ENCODE measurements at places on chromosomes 12 and 14.

- peak; percentile 79 for DNase-seq
Observed at GRCh38 chr12:117874842-117875434, 93.9 kb downstream of the KSR2 start.

- no peak for DNase-seq
Observed at GRCh38 chr12:4287325-4288211, 14.0 kb downstream of the CCND2 start.

GRCh38 chr14:89493877-89494634 lies 77.0 kb upstream of the FOXN3 start:
- no peak for DNase-seq

DNA sequence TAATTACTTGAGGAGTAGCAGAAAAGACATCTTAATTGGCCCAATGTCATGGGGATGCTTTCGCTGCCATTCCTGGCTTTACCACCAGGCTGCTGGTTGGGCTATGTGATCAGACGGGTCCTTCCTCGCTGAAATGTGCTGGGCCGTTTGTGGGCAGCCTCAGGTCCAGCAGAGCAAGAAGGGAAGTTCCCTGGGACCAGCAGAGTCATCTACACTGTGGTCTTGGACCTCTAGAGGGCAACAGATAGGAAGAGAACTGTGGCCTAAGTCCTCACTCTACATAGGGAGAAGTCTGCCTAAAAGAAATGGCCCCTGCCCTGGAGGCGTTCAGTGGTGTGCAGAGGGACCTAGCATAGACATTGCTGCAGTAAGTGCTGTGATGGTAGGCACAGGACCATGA lies 10.9 kb downstream of the EVL start:
- DNase-seq = no peak

GRCh38 chr12:69896653-69897381 lies 71.8 kb downstream of the MYRFL start:
- DNase-seq = no peak

DNA sequence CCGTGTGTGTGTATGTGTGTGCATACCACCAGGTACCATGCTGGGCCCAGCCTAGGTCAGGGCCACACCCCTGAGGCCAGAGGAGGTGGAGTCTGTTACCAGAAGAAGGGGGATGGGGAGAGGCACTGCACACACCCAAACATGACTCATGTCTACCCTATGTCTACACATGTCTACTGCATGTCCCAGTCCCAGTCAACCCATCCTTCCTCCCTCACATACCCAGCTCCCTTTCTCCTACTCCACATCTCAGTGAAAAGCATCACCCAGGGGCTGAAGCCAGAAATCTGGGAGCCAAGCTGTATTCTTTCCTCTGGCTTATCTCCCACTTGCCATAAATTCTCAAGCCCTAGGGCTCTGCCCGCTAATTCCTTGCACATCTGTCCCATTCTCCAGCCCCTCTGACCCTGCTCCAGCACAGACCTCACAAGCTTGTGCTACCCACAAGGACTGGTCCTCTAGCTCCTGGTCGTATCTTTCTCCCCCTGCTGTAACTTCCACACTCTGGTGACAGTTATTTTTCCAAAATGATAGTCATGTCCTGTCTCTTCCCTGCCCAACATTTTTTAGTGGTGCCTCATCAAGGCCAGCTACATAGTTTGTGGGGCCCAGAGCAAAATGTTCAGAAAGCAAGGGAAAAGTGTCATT lies 18.0 kb upstream of the APPL2 start:
- peak; percentile 77 for DNase-seq

DNA sequence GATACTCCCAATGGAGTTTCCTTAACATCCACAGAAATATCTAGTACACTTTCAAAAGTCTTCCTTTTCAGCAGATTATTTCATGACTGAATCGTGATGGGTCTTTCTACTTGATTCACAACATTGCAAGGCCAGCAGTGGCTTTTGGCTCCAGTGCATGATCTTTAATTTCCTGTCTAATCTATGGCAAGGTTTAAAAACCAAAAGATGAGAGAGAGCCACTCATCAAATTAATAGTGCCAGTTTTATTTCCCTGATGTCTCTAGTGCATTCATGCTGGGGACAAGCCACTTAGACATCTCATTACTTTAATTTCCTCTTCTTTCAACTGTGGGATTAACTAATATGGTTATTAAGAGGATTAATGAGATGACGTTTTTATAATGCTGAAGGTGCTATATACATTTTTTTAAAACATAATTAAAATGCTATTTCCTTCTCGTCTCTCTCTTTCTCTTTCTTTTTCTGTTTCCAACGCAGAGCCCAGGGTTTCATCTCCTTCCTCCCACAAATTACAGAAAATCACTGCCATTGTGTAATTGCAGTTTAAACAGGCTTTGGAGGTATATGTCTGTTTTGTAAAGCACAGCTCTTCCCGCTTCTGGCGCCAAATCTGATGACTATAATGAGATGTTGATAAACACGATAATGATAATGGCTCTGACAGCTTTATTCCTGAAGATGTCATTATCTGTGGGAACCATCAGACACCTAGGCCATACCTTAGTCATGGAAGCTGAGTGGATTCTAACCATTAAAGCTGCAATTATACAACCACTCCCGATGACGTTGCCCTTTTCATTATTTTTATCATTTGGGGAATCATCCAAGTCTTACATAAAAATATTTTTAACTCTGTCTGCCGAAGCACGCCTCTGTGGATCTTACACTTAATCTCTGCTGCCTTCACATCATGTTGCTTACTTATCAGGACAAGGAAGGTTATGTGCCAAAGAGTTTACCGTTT lies 103.1 kb upstream of the PPM1H start:
- DNase-seq = no peak

- DNase-seq = no peak
Observed at GRCh38 chr14:63764620-63765139, 36.8 kb upstream of the SGPP1 start.

GRCh38 chr14:99420711-99421110 lies 59.9 kb downstream of the SETD3 start:
- DNase-seq = no peak

- peak; percentile 88 for DNase-seq
Observed at GRCh38 chr14:33350366-33350990, 411.8 kb downstream of the NPAS3 start.

DNA sequence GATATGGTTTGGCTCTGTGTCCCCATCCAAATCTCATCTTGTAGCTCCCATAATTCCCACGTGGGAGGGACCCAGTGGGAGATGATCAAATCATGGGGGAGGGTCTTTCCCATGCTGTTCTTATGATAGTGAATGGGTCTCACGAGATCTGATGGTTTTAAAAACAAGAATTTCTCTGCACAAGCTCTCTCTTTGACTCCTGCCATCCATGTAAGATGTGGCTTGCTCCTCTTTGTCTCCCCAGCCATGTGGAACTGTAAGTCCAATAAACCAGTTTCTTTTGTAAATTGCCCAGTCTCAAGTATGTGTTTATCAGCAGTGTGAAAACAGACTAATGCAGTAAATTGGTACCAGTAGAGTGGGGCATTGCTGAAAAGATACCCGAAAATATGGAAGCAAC lies 146.2 kb downstream of the DPF3 start:
- no peak for DNase-seq

- no peak for DNase-seq
Observed at GRCh38 chr12:132388379-132389015, 59.1 kb upstream of the GALNT9 start.

DNA sequence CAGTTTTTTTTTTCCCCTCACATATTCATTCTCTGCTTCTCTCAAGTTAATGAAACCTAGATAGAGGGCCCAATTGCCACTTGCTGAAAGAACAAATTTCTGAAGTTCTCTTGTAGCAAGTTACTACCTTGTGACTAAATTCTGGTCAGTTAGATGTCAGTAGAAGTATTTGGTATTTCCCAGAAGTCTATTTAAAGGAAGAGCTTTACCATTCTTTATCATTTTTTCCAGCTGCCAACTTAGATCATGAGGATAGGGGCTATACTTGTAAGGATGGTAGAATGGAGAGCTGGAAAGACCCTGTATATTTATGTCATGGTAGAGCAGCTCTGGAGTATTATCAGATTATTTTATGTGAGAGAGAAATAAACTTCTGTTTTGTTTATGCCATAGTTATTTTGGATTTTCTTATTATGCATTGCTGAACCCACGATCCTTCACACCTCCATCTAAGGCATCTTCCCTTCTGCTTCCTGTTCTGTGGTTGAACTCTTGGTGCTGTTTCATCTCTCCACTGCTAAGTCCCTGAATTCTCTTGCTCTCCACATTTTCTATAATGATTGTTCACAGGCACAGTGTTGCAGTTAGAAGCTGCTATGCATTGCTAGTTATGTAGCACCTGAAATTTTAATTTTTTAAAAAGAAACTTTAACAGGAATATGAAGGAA lies 25.9 kb downstream of the FUT8 start:
- DNase-seq = no peak

DNA sequence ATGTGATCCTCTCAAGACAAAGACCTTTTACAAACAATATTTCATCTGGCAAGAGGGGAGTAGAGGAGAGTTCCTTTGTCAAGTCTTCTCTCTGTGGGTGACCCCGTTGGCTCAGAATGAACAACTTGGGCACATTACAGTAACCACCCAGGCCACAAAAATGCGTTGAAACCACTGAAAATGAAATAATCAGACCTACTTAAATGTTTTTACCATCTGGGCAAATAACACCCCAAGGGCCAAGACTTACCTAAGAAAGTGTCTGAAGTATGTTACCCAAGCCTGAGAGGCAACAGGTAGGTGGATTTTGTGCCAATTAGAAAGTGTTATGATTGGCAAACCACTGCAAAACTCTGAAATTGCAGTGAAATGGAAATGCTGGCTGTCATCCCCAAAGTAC lies 1.3 kb downstream of the TC2N start:
- DNase-seq = no peak

GRCh38 chr12:12156116-12156515 lies 85.4 kb downstream of the BCL2L14 start:
- DNase-seq = no peak

DNA sequence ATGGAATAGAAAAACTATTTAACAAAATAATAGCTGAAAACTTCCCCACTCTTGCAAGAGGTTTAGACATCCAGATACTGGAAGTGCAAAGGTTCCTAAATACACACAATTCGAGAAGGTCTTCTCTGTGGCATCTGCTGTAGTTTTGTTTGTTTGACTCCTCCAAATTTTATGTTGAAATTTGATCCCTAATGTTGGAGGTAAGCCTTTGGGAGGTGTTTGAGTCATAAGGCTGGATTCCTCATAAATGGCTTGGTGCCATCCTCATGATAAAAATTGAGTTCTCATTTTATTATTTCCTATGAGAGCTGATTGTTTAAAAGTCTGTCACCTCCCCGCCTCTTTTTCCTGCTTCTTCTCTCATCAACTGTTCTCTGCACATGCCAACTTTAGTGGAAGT lies 182.7 kb downstream of the MYRFL start:
- DNase-seq = no peak

DNA sequence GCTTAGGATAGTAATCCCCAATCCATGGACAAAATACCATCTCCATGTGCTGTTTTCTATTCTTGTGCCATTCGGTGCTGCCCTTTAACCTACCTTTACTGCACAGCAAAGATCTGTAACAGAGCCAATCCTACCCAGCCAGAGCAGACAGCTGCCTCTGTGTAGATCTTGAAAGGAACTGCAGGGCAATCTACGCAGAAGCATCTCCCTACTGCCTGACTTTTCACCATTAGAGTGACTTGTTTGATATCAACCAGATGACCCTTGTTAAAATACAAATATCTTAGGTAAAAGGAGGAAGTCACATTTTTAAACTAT lies 33.9 kb upstream of the PPM1A start:
- peak; percentile 41 for DNase-seq

GRCh38 chr12:123550700-123551099 lies 17.2 kb upstream of the RILPL1 start:
- DNase-seq = no peak

DNA sequence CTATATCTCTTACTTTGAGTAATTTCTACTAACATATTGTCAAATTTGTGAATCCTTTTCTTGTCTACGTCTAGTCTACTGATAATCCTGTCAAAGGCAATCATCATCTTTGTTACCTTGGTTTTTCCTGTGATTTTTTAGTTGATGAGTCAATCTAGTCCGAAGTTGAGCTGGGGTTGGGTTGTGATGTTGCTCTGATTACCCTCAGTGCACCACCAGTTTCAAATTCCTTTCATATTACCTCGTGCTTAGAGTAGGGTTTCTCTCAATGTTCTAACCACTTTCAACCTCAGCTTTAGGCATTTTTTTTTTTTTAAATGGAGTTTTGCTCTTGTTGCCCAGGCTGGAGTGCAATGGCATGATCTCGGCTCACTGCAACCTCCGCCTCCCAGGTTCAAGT lies 186.8 kb downstream of the BTG1 start:
- no peak for DNase-seq

GRCh38 chr14:23186913-23187654 lies 3.6 kb upstream of the SLC7A8 start:
- DNase-seq = peak; percentile 92

All from NCI-H82 (cell line).